ENCODE measurements at places on chromosomes 4 and X.

- DNase-seq: peak; percentile 70
Measured at GRCh38 chr4:71290074-71290473, 48.7 kb upstream of the SLC4A4 start.

- DNase-seq: peak; percentile 1
Measured at GRCh38 chr4:98113012-98113411, 30.3 kb downstream of the STPG2 start.

DNA sequence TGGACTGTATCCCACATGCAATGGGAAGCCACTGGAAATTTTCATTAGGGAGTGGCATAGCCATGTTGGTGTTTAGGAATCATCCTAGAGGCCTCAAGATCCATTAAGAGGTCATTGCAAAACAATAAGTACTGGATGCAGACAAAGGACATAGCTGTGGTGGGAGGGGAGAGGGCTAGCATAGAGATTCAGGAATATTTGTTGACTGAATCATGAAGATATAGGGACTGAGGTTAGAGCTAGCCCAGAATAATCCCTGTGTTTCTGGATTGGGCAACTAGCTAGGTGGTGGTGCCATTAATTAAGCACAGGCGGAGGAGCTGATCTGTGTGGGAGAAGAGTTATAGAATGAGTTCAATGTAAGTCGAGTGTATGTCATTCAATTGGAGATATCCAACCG lies 135.0 kb downstream of the RAB28 start:
- peak; percentile 6 for DNase-seq

GRCh38 chr4:147354237-147354636 lies 126.7 kb upstream of the EDNRA start:
- DNase-seq: no peak

GRCh38 chr4:42747971-42748370 lies 91.1 kb upstream of the ATP8A1 start:
- no peak for DNase-seq

- DNase-seq: no peak
Measured at GRCh38 chrX:42540146-42540545, 237.8 kb downstream of the PPP1R2C start.

DNA sequence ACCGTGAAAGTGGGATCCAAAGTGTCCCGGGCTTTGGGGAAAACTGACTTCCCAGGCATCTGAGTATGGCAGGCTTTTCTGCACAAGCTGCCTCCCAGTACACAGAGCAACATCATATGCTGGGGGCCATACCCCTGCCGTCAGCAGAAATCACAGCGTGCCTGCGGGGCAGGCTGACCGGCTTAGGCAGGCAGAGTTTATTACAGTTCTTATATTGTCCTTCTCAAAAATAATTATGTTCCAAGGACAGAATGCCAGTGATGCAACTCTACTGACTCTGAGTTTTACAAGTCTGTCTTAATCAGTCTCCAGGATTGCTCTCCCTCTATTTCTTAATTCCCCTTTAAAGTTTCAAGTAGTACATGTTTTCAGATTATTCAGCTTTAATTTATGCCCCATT lies 37.0 kb downstream of the IL21 start:
- DNase-seq: no peak

All from AG08396 (cell line).